ENCODE measurements at places on chromosomes 2 and 18.

- peak; percentile 97 for DNase-seq
Measured at GRCh38 chr2:201233192-201233811, 27.0 kb upstream of the CASP8 start.

GRCh38 chr2:226334981-226335720, 464.5 kb downstream of the IRS1 start:
- DNase-seq, result no peak

DNA sequence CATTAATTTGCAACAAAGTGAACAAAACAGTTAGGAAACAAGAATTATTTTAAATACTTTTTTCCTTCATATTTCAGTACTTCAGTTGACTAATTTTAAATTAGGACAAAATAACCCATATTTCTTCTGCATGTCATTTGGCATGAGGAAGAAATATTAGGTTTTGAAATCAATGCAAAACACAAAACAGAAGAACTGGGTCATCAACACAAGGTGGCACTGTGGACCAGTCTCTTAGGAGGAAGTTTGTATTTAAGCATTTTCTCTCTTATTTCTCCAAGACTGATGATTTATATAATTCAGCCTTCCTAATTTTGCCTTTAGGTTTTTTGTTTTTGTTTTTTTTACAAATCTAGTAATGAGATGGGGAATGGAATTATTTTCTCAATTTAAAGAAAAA, 352.8 kb upstream of the KCNH7 start:
- peak; percentile 69 for DNase-seq

DNA sequence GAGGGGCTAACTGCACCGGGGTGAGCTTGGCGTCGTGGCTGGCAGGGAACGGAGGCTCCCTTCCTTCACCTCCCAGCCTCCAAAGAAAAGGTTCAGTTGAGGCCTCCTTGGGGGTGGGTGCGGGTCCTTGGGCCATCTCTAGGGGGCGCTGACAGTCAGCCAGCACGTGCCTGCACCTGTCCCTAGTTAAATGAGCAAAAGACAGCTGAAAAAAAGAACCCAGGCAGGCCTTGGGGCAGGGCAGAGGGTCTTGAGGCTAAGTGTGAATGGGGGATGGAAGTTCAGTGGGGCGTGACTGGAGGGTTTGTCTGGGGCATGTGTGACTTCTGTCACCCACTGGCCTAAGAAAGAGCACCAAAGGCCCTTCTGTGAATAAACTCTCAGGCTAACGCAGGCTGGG, 56.4 kb downstream of the ZFP36L2 start:
- DNase-seq, result peak; percentile 88

- no peak for DNase-seq
Measured at GRCh38 chr2:28148566-28148965, 244.1 kb upstream of the FOSL2 start.

GRCh38 chr2:179338681-179339080, 74.0 kb upstream of the SESTD1 start:
- DNase-seq, result peak; percentile 10

- no peak for DNase-seq
Measured at GRCh38 chr2:145874466-145874865, 1354.5 kb upstream of the ZEB2 start.

DNA sequence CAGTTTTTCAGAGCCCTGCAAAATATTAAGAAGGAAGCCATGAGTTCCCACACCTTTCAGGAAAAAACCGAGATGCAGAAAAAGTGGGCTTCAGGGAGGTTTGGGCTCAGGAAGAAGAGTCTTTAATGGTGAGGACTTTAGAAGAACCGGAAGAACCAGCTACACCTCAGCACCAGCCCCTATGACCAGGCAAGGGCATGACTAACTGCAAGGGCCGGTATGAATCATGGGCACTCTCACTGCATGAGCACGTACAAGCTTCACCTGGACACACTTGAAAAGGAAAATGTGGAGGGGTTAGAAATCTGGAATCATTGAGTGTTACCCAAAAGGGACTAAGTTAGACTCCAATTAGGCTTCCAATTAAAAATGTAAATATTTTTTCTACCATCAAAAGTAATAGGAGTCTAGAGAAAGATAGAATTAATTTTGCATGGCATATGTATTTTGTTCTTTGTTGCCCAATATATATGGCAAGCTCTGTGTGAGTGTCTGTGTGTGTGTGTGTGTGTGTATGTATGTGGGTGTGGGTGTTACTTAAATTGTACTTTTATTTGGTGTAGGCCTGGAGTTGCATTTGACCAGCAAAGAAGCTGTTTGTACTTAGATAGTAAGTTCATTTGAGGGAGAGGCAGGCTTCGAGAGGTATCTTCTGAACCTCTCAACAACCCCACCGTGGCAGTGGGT, 66.5 kb upstream of the THUMPD2 start:
- DNase-seq, result no peak

- peak; percentile 6 for DNase-seq
Measured at GRCh38 chr2:227881866-227882517, 10.6 kb downstream of the DAW1 start.

- no peak for DNase-seq
Measured at GRCh38 chr2:41061356-41061755, 609.5 kb upstream of the SLC8A1 start.

GRCh38 chr18:3599195-3599594, 149.2 kb downstream of the TGIF1 start:
- DNase-seq, result no peak

DNA sequence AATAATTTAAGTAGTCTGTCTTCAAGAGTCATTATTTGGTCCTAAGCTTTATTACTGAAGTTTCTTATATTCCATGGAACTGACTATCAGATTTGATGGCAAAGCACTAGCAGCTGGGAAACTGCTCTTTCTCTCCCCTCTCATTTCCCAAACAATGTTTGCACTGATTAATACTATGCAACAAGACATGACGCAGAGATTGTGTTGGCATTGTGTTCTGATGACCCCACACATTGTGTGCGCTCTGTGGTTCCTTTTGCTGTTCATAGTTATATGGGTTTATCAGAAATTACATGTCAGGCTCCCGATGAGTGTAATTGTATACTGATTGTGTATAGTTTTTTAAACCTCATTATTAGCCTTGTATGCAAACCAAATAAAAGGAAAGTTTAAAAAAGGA, 331.6 kb upstream of the FANCL start:
- DNase-seq, result no peak

DNA sequence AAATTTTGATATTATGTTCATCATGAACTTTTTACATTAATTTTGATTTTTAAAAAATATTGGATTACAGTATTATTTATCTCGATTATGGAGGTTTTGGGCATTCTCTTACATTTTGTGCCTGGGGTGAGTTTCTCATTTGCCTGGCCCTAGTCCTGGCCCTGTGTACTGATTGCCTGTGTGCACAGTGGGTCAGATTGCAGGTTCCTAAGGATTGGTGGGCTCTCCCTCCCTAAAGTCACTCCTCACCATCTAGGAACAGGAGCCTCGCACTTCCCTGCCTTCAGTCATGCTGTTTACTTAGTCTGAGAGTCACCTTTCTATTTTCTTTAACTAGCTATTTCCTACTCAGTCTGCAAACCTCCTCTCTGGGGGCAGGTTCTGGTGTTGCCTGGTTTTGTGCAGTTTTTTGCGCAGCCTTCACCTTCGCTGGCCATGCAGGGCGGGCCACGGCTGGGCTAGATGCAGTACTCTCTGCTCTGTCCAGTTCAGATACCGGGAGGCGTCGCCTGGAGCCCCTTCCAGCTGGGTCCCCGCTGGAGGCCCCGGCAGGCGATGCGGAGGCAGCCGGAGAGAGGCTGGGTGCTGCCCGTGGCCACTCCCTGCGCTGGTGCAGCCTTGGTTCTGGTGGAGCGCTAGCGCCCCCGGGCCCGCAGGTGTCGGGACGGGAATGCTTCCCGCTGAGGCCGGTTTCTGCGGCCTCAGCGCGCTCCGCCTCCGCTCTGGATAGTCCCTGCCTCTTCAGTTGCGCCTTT, 23.3 kb upstream of the MC5R start:
- no peak for DNase-seq
